ENCODE measurements at places on chromosomes 11 and 22.

DNA sequence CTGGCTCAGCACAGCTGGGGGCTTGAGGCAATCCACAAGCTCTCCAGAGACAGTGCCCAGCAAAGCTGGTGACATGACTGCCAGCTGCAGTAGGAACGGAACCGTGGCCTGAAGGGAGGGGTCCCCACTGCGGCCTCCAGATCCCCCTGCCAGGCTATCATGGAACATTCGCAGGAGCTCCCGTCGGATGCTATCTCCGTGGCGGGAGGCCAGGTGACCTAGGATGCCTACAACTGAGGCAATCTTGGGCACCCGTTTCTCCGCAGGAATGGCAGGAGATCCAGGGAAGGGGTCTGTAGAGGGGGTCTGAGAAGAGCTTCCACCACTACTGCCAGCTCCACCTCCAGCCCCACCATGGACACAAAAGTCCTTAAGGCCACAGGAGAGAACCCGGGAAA lies 2.6 kb upstream of the GANAB start:
- DNase-seq, result no peak

DNA sequence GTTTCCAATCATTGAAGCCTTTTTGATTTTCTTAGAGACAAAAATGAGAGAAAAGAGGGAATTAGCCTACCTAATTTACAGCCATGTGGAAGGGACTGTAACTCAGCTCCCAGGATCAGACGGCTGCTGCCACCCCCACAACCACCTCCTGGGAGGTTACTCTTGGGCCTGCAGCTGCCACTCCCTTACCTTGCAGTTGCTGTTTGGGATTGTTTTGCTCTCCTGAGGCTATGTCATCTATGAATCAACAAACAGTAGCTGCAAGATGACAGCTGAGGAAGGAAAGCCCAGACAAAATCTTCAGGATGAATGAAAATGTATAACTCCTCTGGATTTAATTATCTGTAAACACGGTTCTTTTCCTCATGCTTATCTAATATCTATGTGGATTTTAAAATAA lies 28.0 kb upstream of the ZC3H12C start:
- DNase-seq, result no peak

GRCh38 chr22:36467946-36468345 lies 13.5 kb downstream of the TXN2 start:
- no peak for DNase-seq

- no peak for DNase-seq
Observed at GRCh38 chr11:17543574-17544180, 539 bp downstream of the USH1C start.

DNA sequence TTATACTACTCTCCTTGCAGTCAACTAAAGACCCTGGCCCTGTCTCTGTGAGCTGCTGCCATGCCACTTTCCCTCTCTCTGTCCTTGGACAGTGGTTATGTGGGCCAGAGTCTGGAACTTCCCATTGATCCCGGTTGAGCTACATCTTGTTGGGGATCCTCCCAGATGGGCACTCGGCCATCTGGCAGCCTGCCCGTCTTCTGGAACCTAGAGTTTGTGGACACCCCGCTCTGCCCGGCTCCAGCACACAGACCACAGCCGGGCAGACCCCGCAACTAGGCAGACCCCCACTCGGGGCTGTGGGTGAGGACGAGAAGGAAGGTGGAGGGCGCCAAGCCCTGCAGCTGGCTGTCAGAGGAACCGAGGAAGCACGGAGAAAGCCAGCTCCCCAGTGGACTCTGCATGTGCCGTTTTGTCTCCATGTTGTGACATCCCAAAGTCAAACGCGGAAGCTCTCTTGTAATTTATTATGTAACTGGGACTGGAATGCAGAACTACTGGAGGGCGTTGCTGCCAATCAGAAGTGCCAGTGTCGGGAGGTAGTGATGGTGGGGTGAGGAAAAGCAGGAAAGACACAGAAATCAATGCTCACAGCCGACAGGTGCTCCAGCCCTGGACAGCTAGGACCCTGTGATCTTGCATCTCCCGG lies 207.7 kb downstream of the CEP164 start:
- no peak for DNase-seq

DNA sequence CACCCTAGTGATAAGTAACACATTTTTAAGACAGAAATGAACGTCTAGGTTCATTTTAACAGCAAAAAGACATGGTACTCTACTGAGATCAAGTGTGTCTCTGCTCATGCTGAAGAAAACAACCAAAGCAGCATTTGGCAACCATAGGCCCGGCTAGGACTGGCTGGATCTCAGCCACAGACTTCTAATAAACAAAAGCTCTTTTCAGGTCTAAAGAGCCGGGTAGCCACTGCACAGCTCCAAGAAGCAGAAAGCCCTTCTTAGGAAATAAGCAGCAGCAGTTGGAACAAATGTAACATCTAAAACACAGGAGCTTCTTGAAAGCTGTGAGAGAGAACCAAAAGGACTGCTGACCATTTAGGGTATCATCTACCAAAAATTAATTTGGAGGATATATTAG lies 37.6 kb downstream of the PITPNB start:
- no peak for DNase-seq

GRCh38 chr11:2149460-2149859 lies 10.3 kb upstream of the IGF2 start:
- no peak for DNase-seq

DNA sequence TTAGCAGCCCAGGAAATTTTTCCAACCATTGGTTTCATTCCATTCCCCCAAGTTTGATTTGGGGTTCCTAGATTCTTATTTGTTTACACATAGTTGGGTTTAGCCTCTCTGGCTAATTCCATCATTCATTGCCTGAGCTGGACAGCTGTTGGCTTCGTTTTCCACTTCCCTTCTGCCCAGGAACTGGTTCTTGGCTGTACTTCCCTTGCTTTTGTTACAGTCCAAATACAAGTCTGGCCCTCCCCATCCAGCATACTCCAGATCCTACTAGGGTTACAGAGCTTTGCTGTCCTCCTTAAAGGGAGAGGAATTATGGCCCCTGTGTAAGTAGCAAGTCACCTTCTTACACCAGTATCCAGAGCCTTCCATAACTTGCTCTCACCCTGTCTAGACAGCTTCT lies 356.3 kb downstream of the FAT3 start:
- no peak for DNase-seq

DNA sequence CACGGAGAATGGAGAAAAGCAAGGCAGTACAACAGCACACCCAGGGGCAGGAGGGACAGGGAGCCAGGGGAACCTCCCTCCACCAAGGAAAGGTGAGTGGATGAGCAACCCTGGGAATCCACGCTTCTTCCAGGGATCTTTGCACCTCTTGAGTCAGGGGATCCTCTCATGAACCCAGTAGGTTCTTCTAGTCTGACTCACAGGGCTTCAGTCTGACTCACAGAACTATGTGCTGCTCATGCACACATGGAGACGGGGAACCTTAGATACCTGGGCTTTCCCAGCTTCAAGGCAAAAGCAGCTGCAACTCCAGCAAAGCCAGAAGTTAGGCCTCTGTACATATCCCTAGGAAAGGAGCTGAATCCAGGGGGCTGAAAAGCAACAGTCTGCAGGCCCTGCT lies 1021.4 kb upstream of the TENM4 start:
- DNase-seq, result no peak

DNA sequence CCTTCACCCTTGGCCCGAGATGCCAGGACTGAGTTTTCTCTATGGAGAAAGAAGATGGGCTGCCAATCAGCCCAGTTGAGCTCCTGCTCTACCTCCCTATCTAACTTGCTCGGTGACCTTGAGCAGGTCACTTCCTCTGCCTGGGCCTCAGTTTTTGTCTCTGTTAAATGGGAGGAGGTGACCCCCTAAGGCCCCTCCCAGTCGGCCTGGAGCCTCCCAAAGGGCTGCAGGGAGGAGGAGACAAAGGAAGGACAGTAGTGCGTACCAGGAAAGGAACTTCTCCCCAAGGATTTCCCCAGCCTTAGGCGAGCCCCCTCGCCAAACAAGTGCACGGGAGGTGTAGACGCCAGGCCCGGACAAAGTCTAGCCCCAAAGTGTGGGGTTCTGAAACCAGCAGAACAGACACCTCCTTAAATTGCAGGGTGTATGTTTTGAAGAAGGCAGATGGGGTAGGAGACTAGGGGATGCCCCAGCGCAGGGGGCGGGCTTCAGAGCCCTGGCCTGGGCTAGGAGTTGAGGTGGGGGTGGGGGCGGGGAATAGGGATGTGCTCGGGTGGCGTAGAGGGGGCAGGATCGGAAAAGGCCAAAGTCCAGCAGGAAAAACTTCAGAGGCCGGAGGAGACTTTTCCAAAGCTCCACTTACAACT lies 1.0 kb downstream of the CBX7 start:
- DNase-seq, result no peak

- no peak for DNase-seq
Observed at GRCh38 chr11:93579187-93579751, 36.1 kb upstream of the SMCO4 start.

DNA sequence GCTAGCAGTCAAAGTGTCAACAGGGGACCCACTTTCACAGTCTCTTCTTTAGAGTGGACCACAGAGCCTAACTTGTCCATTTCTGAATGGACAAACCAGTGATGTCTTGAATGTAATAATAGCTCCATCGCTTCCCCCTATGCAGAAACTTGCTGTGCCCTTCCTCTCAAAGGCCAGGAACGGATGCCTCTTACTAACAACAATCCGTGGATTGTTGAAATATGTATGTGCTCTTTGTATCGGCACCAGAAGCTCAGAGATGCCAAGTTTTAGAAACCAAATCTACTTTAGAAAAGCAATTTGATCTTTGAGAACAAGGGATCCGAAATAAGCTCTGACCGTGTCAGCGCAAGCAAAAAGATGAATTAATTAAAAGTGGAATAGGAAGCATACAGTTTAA lies 259.5 kb upstream of the POU2AF2 start:
- DNase-seq, result no peak

GRCh38 chr22:44314425-44315067 lies 1.8 kb upstream of the SHISAL1 start:
- no peak for DNase-seq

GRCh38 chr22:29106839-29107238 lies 34.0 kb downstream of the KREMEN1 start:
- no peak for DNase-seq

DNA sequence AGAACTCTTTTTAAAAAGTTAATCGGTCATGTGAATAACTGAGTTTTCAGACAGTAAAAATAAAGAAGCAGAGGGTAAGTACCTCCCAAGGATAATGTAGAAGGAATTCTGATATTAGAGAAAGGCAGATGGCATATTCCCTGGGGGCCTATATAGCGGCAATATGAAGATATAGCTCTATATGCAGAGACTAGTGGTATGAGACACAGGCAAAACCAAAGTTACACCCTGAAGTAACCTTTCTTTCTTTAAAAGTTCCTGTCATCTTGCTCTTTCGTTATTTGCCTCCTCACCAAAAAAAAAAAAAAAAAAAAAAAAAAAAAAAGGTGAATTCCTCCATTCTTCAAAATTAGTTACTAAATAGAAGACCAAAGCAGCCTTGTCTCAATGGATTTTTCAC lies 76.2 kb upstream of the ARHGAP32 start:
- no peak for DNase-seq

GRCh38 chr22:37178350-37179125 lies 9.5 kb downstream of the C1QTNF6 start:
- no peak for DNase-seq

- no peak for DNase-seq
Observed at GRCh38 chr22:22673628-22674027, 29.2 kb downstream of the GGTLC2 start.

DNA sequence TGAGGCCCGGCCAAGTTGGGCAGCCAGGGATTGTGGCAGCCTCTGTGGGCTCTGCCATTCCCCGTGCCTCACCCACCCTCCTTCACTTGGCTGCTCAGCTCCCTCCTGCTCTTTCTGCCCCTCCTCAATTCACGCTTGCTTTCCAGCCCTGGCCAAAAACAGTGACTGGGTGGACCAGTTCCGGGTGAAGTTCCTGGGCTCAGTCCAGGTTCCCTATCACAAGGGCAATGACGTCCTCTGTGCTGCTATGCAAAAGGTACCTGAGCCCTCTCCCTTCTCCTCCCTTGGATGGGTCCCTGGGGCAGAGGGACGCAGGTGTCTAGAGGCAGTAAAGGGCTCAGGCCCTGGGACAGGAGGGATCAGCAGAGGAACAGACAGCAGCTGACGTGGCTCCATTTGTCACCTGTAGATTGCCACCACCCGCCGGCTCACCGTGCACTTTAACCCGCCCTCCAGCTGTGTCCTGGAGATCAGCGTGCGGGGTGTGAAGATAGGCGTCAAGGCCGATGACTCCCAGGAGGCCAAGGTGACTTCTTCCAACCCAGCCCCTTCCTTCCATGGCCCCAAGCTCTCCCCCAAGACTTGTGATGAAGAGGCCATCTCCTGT lies 2.7 kb downstream of the FREY1 start:
- DNase-seq, result no peak

- DNase-seq, result no peak
Observed at GRCh38 chr22:29202212-29203192, 3.2 kb upstream of the EMID1 start.

- no peak for DNase-seq
Observed at GRCh38 chr11:78577495-78577894, 2.8 kb upstream of the NARS2 start.

GRCh38 chr11:121452609-121453150 lies at the start of gene SORL1-AS1:
TSS of gene SORL1-AS1 (minus strand) at chr11:121452967.
- peak; percentile 31 for DNase-seq

- DNase-seq, result no peak
Observed at GRCh38 chr11:108216988-108217387, 5.5 kb downstream of the NPAT start.

DNA sequence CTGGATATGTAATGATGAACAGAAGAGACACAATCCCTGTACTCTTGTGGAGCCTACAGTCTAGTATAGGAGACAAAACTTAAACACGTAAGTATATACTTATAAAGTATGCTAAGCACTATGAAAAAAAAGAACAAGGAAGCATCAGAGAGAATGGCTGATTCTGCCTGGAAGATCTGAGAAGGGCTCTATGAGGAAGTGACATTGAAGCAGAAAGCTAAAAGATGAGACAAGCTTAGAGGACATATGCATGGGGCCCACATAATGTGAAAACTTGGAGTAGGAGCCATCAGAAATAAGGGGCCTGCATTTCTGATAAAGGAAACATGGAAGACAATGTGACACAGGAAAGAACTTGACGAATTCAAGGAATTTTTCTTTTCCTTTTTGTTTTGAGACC lies 16.6 kb downstream of the SAA1 start:
- no peak for DNase-seq

DNA sequence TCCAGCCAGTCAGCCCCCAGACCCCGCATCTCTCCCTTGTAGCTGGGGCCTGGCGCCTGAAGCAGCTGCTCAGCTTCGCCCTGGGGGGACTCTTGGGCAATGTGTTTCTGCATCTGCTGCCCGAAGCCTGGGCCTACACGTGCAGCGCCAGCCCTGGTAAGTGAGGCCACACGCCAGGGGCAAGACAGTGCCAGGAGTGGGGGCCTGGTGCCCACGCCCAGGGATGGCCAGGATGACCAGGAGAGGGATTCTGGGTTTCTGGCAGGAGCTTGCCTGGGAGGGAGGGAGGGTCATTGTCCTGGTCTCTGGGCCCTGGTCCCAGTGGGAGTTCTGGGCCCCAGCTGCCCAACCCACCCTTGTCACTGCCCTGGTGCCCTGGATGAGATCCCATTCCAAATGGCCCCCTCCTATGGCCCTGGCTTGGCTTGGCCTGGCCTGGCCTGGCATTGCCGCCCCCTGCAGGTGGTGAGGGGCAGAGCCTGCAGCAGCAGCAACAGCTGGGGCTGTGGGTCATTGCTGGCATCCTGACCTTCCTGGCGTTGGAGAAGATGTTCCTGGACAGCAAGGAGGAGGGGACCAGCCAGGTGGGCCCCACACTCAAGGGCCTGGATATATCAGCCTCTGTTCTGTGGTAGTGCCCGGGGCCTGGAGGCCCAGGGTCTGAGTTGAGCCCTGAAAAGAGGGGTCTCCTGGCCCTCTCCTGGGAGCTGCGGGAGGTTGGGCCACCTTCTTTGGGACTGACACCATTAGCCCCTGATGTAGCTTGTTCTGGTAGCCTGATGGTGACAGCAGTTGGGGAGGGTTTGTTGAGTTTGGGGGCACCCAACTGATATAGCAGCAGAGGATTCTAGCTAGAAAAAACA lies 3.7 kb downstream of the SLC39A13 start:
- DNase-seq, result peak; percentile 49

All from memory B cell (primary cell).